Mesothelial cell of epicardium (in vitro differentiated cells): ENCODE measurements at places on chromosomes 4 and X.

DNA sequence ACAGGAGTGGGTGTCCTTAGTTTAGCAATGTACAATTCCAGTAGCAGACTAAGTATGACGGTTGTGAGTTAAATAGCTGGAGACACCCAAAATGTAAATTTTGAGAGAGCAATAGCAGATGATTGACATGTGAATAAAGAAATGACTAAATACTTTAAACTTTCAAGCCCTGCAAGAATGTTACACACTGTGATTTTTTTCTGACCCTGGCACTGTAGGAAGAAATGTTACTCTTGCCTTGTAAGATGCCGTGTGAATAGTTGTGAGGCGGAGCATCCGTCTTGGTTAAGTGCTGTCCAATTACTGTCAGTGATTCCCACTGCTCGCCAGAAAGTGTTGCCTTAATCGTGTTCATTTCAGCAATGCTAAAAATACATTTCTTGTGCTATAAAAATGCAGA lies 1248.1 kb downstream of the RAPGEF2 start:
- no peak for DNase-seq

GRCh38 chr4:56273391-56273790 lies 113.9 kb downstream of the AASDH start:
- no peak for DNase-seq

GRCh38 chrX:31464306-31464915 lies 392.6 kb upstream of the FTHL17 start:
- no peak for DNase-seq

DNA sequence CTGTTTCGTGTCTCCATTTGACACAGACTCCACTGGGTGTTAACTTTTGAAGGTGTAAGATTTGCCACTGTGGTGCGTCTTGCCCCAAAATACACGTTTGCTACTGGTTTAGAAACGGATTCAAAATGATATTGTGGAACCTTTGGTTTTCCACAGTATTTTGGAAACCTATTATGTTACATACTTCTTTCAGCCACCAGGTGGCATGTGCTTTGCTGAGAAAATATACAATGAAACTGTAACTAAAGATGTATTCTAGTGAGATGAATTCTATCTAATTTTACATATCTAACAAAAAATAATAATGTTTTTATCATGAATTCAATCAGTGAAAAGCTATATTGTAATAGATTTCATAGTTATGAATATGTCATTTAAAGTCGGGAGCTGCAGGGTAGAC lies 28.4 kb upstream of the SLITRK4 start:
- no peak for DNase-seq

DNA sequence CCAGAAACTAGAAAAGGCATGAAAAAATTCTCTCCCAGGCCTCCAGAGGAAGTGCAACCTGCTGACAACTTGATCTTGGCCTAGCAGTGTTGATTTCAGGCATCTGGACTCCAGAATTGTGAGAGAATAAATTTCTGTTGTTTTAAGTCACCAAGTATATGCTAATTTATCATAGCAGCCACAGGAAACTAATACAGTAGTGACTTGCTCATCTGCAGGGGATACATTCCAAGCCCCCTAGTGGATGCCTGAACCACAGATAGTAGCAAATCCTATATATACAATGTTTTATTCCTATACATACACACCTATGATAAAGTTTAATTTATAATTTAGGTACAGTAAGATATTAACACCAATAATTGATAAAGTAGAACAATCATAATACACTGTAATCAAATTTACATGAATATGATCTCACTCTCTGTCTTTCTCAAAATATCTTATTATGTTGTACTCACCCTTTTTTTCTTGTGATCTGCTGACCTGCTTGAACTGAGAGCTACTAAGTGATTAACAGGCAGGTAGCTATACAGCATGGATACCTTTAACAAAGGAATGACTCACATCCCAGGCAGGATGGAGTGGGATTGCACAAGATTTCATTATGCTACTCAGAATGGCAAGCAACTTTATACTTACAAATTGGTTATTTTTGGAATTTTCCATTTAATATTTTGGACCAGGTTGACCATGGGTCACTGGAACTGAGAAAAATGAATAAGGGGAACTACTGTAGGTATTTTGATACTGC lies 501.1 kb downstream of the KCNIP4 start:
- no peak for DNase-seq
